ENCODE measurements at places on chromosomes 1 and 21.

- DNase-seq, result no peak
These were observed 134.2 kb upstream of the IPO9 start for GRCh38 chr1:201694608-201695335.

GRCh38 chr1:193417945-193418744 lies 231.7 kb upstream of the B3GALT2 start:
- no peak for DNase-seq

DNA sequence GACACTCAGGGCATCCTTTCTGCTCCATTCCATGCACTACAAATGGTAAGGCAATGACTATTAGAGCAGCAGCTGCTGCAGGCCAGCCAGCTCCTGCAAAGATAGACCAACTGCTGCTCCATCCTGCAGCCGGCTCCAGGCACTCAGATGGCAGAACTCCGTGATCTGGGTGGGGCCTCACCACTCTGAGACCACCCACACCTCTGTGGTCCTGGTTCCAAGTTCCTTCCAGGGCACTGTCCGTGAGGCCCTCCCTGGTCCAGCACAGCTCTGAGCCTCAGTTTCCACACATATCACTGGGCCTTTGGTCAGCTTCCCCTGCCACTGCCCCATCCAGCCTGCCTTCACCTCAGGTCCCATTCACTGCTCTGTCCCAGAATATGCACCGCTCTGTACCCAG lies 114.7 kb downstream of the DMRTB1 start:
- no peak for DNase-seq

DNA sequence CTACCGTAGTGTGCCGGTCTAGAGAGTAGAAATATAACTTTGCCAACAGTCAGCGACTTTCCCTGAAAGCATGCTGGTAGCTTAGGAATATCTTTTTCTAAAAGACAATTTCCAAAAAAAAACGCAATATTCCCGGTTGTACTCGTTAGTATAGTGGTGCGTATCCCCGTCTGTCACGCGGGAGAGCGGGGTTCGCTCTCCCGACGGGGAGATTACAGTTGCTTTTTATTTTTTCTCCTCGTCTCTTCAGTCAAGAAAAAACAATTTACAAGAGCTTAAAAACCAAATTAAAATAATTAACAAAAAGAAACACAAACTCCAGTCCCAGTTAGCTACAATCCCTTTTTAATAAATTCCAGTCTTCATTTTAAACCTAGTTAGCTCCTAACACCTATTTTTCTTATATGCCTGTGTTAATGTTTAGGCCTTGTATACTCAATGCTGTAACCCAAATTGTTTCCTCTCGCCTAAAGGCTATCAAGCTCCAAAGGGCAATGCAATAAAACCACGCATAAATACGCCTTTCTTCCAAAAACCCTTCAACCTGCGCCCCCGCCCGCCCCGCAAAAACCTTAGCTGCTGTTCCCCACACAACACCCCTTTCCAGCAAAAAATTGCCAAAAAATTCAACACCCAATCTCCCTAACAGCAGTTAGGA lies 7.8 kb downstream of the HSPA6 start:
- DNase-seq, result no peak

DNA sequence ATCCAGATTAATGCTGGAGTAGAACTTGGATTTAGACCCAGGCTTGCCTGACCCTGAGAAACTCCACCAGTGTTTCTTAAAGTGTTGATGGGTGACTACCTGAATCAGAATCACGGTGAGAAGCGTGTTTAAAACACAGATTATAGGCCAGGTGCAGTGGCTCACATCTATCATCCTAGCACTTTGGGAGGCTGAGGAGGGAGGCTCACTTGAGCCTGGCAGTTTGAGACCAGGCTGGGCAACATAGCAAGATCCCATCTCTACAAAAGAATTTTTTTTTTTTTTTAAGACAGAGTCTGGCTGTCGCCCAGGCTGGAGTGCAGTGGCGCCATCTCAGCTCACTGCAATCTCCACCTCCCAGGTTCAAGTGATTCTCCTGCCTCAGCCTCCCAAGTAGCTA lies 56.3 kb upstream of the TENT5B start:
- DNase-seq, result no peak

DNA sequence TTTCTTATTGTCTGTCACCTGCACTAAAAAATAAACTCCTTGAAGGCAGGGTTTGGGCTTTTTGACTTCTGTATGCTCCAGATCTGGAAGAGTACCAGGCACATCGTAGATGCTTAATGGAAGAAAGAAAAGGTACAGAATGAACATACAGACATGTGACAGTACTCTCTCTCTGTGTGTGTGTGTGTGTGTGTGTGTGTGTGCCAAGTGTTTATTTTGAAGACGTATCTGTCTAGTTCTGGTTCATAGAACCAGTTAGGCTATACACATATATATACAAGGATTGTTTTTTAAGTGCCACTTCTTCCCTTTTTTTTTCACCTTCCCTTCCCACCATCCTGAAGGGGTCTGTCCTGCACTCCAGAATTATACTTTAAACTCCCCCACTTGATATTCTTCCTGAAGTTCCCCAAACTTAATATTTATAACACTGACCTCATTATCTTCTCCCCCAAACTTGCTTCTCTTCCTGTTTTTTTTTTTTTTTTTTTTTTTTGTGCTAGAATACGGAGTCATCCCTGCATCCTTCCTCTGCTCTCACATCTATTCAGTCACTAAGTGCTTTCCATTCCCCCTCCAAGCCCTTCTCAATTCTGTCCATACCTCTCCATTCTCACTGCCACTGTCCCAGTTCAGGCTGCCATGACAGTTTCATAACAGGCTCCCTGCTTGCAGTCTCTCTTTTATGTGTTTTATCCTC lies 5.4 kb upstream of the KCNA3 start:
- DNase-seq, result no peak

GRCh38 chr21:36813052-36813451 lies 114.1 kb downstream of the SIM2 start:
- no peak for DNase-seq

DNA sequence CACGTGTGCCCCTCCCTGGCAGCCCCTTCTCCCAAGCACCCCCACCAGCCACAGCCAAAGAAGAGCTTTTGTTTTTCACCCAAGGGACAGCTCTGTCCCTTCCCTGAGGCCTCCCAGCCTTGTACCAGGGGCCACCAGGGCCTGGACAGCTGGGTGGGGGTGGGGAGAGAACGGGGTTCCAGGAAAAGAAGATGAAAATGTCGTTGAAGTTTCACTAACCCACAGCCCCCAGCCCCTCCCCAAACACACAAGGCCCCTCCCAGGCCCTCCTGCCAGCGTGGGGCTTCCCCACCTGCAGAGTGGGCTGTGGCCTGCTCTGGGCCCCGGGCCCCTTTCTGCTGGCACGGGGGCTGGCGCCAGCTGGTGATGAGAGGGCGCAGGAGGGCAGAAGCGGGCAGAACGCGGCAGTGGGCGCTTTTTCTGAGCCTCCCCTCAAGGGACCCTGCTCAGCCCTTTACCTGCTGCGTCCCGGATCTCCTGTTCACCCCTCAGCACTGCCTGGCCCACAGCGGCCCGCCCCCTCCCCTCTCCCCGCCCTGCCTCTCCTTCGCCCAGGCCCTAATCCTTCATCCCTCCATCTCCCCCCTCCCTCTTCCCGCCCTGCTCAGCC lies 5.5 kb upstream of the ANKRD65 start:
- no peak for DNase-seq

- no peak for DNase-seq
These were observed 804 bp upstream of the IKBKE start for GRCh38 chr1:206469411-206469932.

- DNase-seq, result no peak
These were observed 197.5 kb upstream of the KIAA0040 start for GRCh38 chr1:175390081-175390481.

- DNase-seq, result no peak
These were observed 24.8 kb downstream of the PCSK9 start for GRCh38 chr1:55064071-55064581.

DNA sequence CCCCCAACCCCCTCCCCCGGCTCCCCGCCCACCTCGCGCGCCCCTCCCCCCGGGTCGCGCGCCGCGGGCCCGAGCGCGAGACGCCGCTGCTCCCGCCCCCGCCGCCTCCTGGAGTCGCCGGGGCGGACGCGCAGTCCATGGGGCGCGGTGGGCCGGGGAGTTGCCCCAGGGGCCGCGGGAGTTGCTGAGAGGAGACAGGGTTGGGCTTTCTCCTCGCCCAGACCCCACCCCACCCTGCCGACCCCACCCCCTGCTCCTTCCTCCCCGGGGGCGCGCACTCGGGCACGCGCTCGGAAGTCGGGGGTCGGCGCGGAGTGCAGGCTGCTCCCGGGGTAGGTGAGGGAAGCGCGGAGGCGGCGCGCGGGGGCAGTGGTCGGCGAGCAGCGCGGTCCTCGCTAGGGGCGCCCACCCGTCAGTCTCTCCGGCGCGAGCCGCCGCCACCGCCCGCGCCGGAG lies at the start of gene LAMC1:
TSS of gene LAMC1 (plus strand) at position 275 of the 455 bp plus-strand sequence. CDS start 297 bp downstream, outside the sequence.
- no peak for DNase-seq

- no peak for DNase-seq
These were observed 19.4 kb downstream of the CRYAA start for GRCh38 chr21:43188181-43188580.

- no peak for DNase-seq
These were observed 89.9 kb upstream of the CXADR start for GRCh38 chr21:17422931-17423330.

- no peak for DNase-seq
These were observed 292.9 kb downstream of the PTGER3 start for GRCh38 chr1:70754701-70755100.

DNA sequence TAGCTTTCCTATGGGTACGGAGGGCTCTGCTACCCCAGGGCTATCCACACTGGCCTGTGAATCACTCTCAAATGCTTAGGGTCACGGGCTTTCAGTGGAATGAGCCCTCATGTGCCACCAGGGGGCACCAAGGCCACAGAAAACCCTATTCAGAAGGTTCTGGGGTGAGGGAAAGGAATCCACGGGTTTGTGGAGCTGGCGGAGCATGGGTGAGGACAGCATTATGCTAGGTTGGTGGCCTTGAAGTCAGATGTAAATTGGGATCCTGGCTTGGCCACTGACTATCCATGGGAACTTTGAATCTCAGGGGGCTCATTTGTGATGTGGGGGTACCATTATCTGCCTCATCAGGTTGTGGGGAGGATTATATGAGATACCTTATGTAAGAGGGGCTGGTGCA lies 5.1 kb upstream of the LAMTOR5 start:
- DNase-seq, result peak; percentile 29

- DNase-seq, result no peak
These were observed 52.0 kb upstream of the ARHGEF16 start for GRCh38 chr1:3402258-3403010.

GRCh38 chr1:47147047-47147785 lies 10.0 kb downstream of the CYP4A22 start:
- DNase-seq, result no peak

GRCh38 chr1:207645635-207646081 lies 725 bp downstream of the CR1L start:
- no peak for DNase-seq

DNA sequence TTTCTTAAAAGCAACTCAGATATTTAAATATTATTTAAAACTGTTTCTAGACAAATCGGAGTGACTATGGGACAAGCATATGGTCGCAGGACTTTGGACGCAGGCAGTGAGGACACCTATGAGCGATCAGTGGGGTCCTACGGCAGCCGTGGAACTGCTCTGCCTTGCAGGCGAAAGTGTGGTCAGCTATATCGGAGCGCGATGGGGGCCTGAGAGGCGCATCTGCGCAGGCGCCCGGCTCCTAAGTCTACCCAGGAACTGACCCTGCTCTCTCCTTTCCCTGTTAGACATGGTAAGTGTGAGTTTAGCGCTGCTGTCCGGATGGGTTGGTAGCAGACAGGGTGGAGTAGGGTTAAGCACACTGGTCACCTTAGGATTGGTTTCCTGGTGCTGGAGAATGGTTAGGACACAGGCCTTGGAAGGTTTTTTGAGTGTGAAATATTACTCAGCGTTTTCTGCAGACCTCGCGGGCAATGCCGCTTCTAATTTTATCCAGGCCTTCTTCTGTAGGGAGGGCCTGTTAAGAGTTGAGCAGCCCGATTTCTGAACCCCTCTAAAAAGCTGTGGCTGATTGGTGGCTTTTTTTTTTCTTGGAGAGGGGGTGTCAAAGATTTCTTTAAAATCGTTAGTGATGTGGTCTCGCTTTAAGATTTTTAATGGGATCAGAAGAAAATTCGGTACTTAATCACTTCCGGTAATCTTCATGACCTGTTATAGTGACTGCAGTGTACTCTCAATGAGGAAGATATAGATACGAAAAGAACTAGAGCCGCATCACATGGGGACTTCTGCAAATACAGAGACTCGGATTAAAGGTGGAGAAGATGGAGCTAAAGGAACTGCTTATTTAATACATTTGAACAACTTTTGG lies at the start of gene RABGGTB:
TSS of gene RABGGTB (plus strand) at position 274 of the 871 bp plus-strand sequence. CDS start at position 290, 16 bp downstream.
- peak; percentile 89 for DNase-seq

DNA sequence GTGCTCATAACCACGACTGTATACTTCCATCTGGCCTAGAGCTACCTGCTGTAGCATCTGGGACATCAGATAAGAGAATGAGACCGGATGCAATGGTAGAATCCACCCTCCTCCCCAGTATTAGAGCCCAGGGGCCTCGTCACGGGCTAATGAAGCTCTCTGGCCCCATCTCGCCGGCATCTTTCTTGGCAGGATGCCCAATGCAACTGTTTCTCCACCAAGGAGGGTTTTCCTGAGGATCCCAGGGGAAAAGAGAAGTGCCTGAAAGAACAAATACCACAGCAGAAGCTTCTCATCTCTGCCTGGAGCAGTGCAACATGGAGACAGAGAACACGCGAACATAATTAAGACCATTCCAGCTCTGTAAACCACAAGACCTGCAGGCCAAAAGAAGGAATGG lies 80.0 kb downstream of the VWA5B1 start:
- DNase-seq, result no peak

GRCh38 chr1:34864759-34865158 lies 5.2 kb upstream of the SMIM12 start:
- DNase-seq, result no peak

All from activated CD8-positive, alpha-beta memory T cell treated with anti-CD3 and anti-CD28 coated beads for 1 hour (primary cell).